ENCODE measurements at places on chromosomes 3 and 15. TPM values are rescaled to one million over a fixed set of nuclear protein-coding genes. Genes with fewer than 3 reads are reported as not detected.

Gene ENTPD3
- 1.4 TPM for total RNA-seq

Gene TLNRD1
- total RNA-seq = 21.6 TPM

Gene KIF23
- 1.6 TPM for total RNA-seq

Gene ARPIN
- total RNA-seq = 17.0 TPM

Gene KLHL18
- 14.1 TPM for total RNA-seq

Gene ZNF501
- total RNA-seq = 9.1 TPM

Gene SERPINI2
- not detected for total RNA-seq

Gene CRABP1
- 14.5 TPM for total RNA-seq

Gene ZCWPW2
- 1.1 TPM for total RNA-seq

Gene SPESP1
- total RNA-seq = 5.1 TPM

Gene C3orf85
- not detected for total RNA-seq

Gene PP2D1
- total RNA-seq = not detected

Gene MORC1
- total RNA-seq = not detected

Gene ARIH2
- 100.0 TPM for total RNA-seq

Gene NOX5
- total RNA-seq = 2.6 TPM

Gene PDZRN3
- total RNA-seq = 79.6 TPM

Gene ATP8B4
- total RNA-seq = 28.3 TPM

Gene CKMT1B
- total RNA-seq = 5.7 TPM

Gene FGF7
- 178 TPM for total RNA-seq

Gene PYGO1
- total RNA-seq = 8.5 TPM

Gene ALDH1L1
- 29.0 TPM for total RNA-seq

Gene FES
- total RNA-seq = 41.4 TPM

Gene SLC27A2
- 5.6 TPM for total RNA-seq

Gene SFMBT1
- total RNA-seq = 17.9 TPM

Gene MAGEL2
- total RNA-seq = 0.33 TPM

Gene FGD5
- total RNA-seq = 18.7 TPM

Gene MYL3
- total RNA-seq = 5.9 TPM

Gene PLSCR4
- 85.5 TPM for total RNA-seq

Gene AMOTL2
- 78.3 TPM for total RNA-seq

Gene NBEAL2
- 58.3 TPM for total RNA-seq

Gene SLC6A1
- 0.29 TPM for total RNA-seq

Gene GPR27
- total RNA-seq = 4.0 TPM

Gene TPM1
- total RNA-seq = 575 TPM

Gene ALDH1A2
- total RNA-seq = 11.1 TPM

Gene COL6A5
- total RNA-seq = not detected

Gene ACOX2
- total RNA-seq = 31.5 TPM

Gene FEZF2
- total RNA-seq = not detected
